ENCODE measurements at places on chromosomes 11 and 22.

- no peak for DNase-seq
Measured at GRCh38 chr11:73636249-73636648, 10.1 kb upstream of the PLEKHB1 start.

GRCh38 chr22:27179161-27179560 lies 521.8 kb downstream of the MIAT start:
- no peak for DNase-seq

GRCh38 chr11:100851584-100852152 lies 164.6 kb downstream of the ARHGAP42 start:
- no peak for DNase-seq

DNA sequence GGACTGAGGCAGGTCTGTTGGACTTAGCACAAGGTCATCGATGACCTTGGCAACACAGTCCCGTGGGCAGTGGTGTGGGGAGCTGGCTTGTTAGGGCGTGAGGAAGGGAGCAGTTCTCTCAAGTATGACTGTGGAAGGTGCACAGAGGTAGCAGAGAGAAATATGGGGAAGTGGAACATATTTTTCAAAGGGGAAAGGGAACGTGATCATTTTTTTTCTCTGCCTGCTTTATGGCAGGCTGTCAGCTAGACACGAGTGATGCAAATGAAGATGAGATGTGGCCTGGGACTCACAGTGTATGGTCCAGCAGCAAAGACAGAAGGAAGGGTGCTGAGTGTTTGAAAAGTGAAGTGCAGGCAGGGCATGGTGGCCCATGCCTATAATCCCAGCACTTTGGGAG lies 30.6 kb downstream of the ADAMTS8 start:
- no peak for DNase-seq

DNA sequence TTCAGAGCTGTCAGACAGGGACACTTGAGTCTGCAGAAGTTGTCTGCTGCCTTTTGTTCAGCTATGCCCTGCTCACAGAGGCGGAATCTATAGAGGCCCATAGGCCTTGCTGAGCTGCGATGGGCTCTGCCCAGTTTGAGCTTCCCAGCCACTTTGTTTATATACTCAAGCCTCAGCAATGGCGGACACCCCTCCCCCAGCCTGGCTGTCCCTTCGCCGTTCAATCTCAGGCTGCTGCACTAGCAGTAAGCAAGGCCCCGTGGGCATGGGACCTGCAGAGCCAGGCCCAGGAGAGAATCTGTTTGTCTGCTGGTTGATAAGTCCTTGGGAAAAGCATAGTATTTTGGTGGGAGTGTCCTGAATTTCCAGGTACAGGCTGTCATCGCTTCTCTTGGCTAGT lies 23.6 kb upstream of the OR6M1 start:
- DNase-seq, result no peak

GRCh38 chr22:37601540-37602442 lies 6.8 kb upstream of the GGA1 start:
- DNase-seq, result peak; percentile 89

DNA sequence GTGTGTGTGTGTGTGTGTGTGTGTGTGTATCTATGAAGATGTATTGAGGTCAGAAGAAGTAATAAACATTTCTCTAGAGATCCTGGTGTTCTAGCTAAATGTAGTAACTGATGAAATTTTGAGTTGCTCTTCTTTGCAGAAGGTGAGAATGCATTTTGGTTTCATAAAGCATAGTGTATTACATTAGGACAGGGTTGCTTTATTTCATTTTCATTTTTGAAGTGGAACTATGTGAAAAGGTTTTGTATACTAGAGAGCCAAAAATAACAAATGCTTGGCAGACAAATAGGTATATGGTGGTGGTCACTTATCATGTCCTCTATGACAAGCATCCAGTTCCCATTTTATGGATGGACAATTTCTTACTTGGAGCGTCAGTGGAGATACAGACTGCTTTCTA lies 99.0 kb downstream of the CASP12 start:
- DNase-seq, result peak; percentile 17

GRCh38 chr22:22226448-22227187 lies 18.0 kb upstream of the VPREB1 start:
- DNase-seq, result no peak

GRCh38 chr11:89736566-89736965 lies 26.5 kb downstream of the TRIM77 start:
- no peak for DNase-seq

- DNase-seq, result no peak
Measured at GRCh38 chr22:45430871-45431270, 17.4 kb downstream of the RIBC2 start.

- DNase-seq, result no peak
Measured at GRCh38 chr11:8754241-8754640, 71.6 kb downstream of the RPL27A start.

- no peak for DNase-seq
Measured at GRCh38 chr11:34987617-34988016, 71.2 kb downstream of the PDHX start.

- DNase-seq, result no peak
Measured at GRCh38 chr11:86081455-86081854, 12.6 kb upstream of the PICALM start.

- DNase-seq, result peak; percentile 17
Measured at GRCh38 chr22:37196539-37197450, 8.7 kb upstream of the C1QTNF6 start.

GRCh38 chr22:33879796-33880195 lies 40.5 kb downstream of the LARGE1 start:
- DNase-seq, result no peak

- DNase-seq, result no peak
Measured at GRCh38 chr11:69661413-69661715, 13.8 kb downstream of the LTO1 start.

GRCh38 chr11:72831521-72832300 lies 17.5 kb downstream of the ATG16L2 start:
- peak; percentile 96 for DNase-seq

GRCh38 chr11:68076371-68077042 lies 37.7 kb downstream of the TCIRG1 start:
- peak; percentile 54 for DNase-seq

GRCh38 chr22:45722006-45722405 lies 50.4 kb downstream of the ATXN10 start:
- DNase-seq, result no peak

- DNase-seq, result no peak
Measured at GRCh38 chr22:50507421-50507990, at the start of gene LMF2. TSS of gene LMF2 (minus strand) at chr22:50507702. CDS start at chr22:50507675, 27 bp downstream.

DNA sequence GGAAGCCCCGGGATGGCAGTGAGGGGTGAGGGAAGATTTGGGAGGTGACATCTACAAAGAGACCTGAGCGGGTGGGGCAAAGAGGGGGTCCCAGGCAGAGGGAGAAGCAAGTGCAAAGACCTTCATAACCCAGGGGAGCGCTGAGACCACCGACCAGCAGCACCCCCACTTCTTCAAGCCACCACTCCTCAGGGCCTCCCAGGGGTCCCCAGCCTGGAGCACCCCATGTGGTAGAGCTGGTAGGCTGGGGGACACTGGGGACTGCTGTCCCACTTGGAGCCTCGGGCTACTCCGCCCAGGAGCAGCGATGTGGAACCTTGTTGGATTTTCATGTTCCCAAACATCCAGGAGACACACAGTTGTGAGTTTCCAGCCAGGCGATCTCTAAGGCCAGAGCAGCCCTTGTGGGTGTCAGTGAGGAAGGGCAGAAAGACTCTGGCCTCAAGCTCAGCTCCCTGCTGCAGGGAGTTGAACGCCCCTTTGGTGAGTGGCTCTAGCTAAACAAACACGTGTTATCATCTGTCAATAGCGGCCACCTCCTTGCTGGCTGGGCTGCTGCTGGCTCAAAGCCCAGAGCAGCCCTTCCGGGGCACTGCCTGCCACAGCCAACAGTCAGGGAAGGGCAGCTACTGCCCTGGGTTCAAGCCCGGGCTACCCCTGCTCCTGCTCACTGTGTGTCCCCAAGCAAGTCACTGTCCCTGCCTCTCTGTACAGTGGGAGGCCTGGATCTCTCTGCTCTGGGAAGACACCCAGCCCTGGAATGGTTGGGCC lies 25.7 kb upstream of the CHKA start:
- peak; percentile 97 for DNase-seq

DNA sequence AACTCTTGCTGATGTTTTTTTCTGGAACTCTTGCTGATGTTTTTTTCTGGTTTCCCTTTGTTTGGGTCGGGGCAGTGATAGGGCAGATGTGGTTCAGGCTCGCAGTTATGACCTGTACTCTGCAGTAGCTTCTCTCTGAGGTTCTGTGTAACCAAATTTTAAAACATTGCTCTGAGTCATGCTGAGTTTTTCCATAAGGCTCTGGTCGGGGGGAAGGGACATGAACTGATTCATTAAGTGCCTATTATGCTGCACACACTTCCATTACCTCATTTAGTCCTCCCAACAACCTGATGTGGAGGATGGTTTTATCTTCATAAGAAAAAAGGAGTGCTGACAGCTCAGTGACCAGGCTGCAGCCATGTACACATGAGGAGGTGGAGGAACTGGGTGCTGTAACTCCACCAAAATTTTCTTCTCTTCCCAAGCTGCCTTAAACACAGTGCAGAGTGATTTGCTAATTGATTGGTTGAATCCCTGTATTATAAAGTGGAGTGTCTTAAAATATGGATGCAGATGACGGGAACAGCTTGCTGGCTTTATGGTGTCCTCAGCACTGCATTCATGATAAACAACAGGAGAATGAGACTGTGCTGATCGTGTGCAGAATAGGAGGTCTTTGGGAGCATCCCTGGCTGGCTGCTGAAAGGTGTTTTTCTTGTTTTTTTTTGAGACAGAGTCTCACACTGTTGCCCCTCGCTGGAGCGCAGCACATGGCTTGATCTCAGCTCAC lies 19.1 kb downstream of the TNRC6B start:
- DNase-seq, result no peak

- DNase-seq, result no peak
Measured at GRCh38 chr22:17581056-17581455, 17.8 kb downstream of the SLC25A18 start.

DNA sequence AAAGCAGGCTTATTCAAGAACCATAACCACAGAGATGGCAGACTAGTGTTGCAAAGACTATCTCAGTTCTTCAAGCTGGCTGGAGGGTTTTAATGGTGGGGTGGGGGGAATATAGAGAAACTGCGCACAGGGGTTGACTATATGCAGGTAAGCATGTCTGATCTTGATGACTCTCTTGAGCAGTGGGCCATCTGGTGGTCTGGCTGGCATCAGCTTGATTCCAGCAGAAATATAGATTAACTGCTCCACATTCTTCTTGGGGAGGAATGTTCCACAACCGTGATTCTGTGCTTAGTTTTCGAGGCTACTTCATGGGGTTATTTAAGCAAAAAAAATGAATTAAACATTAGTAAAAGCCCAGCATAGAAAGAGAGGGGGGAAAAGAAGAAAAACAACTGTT lies 158.8 kb upstream of the PGR start:
- DNase-seq, result no peak

GRCh38 chr22:37753746-37754145 lies 54.0 kb upstream of the GCAT start:
- DNase-seq, result no peak

DNA sequence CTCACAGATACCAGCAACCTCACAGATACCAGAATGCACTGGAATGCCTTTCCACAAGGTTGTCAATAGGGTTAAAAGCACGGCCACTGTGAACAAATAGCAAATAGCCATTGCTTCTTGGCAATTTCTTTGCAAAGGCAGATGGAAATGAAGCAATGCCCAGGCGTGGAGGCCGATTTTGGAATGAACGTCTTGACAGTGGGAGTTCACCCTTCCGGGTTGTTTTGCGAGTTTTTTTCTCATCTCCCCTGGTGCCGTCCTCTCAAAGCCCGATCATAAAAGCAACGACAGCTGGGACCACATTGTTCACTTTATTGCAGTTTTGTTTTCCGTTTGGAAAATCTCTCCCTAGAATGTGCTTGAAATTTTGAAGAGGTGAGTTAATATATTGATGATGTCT lies 38.0 kb upstream of the CD82 start:
- no peak for DNase-seq

DNA sequence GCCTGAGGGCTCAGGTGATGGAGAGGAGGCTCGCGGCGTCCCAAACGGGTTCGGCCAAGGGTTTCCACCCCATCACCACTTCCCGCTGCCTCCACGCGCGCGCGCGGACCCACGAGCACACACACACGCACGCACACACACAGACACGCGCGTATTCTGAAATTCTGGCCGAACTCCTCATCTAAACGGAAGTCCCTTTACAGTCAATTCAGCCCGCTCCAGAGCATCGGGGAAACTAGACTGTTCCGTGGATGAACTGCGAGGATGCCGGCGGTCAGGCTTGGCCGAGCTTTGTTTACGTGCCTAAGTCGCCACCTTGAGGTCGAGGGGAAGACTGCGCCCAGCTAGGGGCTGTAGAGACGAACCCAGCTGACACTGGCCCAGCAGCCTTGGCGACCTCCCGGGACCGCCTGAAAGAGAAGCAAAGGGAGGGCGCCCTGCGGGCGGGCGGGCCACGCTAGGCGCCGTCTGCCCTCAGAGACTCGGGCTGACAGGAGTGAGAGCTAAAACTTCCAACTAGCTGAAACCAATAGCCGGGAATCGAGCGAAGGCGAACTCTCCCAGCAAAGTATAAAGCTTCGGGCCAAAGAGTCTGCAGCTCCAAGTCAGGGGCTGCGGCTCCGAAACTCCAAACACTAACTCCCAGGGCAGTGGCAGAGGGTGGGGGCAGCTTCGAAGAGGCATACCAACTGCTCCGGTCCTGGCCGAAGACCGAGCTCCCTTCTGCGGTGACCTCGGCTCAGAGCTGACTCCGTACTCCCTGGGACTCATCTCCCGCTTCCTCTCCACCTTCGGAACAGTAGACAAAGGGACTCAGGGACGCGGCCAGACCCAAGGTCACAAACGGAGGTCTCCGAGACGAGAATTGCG lies 124.7 kb upstream of the C11orf58 start:
- peak; percentile 89 for DNase-seq

DNA sequence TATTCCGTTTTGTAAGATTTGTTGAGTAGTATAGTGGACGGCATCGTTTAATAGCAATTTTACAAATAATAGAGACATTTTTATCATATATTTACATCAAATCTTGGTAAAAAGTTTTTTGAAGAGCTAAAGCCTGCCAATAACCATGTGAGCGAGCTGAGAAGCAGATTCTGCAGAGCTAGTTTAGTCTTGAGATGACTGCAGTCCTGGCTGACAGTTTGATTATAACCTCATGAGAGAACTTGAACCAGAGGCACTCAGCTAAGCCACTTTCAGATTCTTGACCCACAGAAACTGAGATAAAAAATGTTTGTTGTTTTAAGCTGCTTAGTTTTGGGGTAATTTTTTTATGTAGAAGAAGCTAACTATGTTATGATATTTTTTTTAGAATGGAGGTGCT lies 78.9 kb downstream of the PDE3B start:
- no peak for DNase-seq

DNA sequence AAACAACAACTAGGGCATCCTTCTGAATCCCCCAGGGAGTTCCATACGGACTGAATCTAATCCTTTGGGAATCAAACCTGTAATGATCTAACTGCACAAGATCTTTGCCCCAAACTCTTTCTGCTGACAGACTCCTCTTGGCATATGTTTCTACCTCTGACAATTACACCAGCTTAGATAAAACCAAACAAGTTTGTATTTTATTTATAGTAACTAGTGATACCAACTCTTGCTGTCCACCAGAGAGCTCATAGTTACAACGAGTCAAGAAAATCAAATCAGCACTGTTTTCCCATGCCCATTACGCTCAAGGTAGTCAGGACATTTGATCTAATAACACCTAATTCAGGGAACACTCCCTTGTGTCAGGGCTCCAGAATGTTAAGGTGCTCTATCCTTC lies 972.0 kb downstream of the NTM start:
- no peak for DNase-seq
